ENCODE measurements at places on chromosomes 1 and 21.

DNA sequence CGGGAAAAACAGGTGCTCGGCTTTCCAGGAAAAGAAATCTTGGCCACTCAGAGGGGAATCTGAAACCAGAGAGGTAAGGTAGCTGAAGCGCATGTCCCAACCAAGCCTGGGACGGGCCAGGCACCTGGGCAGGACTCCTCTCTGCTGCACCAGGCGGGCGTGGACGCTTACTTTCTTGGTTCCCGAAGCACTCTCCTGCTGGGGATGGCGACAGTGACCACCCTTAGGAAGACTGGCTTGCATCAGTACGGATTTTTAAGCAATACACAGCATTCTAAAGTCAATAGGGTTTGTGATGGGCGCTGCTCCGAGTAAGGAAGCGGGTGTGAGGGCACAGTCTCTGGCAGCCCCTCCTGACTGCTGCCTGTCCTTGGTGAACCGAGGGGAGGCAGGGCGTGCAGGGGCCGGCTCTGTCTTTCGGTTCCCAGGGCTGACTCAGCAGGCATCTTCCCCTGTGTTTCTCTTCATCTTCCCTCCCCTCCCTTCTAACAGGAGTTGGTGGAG is 74.9 kb upstream of the ANGPTL1 start:
- DNase-seq: no peak

GRCh38 chr1:13749543-13750341 is 49.8 kb downstream of the PRDM2 start:
- no peak for DNase-seq

- DNase-seq: no peak
These were observed at the start of gene PRELP for GRCh38 chr1:203475012-203475981. PRELP (plus strand) TSS chr1:203475806; CDS start chr1:203483185, 7,379 bp downstream.

GRCh38 chr1:117059334-117059677 is 820 bp upstream of the TTF2 start:
- DNase-seq: no peak

- no peak for DNase-seq
These were observed 130.5 kb downstream of the RWDD3 start for GRCh38 chr1:95364546-95364945.

DNA sequence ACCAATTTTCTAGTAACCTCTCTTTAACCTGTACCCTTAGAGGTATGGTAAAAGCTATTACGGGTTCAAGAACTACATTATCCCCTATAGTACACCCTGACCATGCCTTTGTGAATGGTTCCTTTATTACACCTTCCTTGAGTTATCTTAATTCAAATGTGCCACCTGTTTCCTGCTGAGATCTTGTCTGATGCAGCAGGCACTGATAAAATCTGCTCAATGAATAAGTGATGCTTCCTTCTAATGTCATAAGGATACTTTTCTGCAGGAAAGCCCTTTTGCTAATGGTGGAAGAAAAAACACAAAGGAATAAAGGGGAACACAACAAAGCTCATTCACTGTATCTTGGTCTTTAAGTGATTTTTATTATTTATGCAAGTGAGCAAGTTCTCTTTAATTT is 25.8 kb downstream of the INTS7 start:
- no peak for DNase-seq

All from smooth muscle cell of the brain vasculature (primary cell).